Choroid plexus epithelial cell (primary cell): ENCODE measurements at places on chromosomes 1 and 21.

- DNase-seq: no peak
These were observed 21.0 kb downstream of the NKAIN1 start for GRCh38 chr1:31218705-31219104.

DNA sequence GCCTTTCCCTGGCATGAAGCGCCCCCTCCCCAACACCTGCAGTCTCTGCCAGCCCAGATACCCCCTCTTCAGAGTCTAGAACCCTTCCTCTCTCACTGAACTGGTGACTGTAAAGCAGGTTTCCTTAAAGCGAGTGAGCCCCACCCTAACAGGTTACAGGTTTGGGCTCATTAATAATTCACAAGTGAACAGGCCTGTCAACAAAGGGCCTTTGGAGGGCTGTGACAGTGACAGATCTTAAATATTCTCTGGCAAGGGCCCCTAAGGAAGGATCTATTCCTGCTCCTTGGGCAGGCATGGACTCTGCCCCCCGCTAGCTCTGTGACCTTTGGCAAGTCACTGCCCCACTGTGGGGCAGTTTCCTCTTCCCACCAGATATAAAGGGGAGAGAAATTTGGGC, 5.6 kb upstream of the TTC39A start:
- no peak for DNase-seq

- peak; percentile 60 for DNase-seq
These were observed 12.0 kb downstream of the EGLN1 start for GRCh38 chr1:231410036-231410612.

GRCh38 chr1:175090780-175091179, 23.1 kb downstream of the TNN start:
- no peak for DNase-seq

GRCh38 chr1:62784509-62785365, 805 bp downstream of the ATG4C start:
- peak; percentile 32 for DNase-seq

DNA sequence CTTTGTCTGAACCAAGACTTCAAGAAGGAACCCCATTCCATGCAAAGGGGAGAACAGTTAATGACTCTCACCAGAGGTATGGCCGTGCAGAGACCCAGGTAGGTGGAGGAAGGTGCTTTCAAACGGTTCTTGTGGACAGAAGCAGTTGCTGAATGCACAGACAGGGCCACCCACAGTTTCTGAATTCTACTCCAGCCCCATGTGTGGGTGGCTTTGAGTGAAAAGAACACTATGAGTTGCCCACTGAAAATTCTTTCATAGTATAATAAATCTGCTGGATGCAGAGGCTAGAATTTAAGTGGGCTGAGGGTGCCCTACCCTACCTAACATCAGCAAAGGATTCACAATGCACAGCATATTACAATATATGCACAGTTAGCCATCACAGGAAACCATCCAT, 7.2 kb upstream of the CCDC185 start:
- DNase-seq: no peak

DNA sequence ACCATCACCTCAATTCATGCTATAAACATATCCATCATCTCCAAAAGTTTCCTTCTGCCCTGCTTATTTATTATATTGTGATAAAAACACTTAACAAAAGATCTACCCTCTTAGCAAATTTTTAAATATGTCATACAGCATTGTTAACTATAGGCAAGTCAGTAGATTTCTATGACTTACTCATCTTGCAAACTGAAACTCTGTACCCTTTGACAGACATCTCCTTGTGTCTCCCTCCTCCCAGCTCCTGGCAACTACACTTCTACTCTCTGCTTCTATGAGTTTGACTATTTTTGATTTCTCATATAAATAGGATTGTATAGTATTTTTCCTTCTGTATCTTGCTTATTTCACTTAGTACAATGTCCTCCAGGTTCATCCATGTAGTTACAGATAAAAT, 174.8 kb downstream of the TNFSF18 start:
- no peak for DNase-seq

DNA sequence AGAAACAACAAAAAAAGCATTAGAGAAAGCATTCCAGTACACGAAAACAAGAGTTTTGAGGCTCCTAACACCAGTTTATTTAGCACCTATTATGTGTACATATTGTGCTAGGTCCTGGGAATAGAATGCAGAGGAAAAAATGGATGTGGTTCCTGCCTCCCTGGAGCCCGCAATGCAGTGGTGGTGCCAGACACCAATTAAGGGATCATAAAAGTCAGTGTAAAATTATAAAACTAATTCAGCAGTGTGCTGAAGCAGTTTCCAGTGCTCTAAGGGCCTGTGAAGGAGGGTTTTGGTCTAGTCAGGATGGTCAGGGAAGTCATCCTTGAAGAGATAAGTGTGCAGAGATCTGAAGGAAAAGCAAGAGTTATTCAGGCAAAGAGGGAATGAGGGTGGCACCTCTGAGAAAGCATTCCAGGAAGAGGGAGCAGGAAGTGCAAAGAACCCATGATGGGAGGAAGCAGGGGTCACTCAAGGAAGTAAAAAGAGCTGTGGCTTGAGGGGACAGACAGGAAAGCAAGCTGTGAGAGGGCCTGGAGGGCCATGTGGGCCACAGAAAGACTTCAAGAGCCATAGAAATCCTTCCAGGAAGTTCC, 65.2 kb upstream of the IFNLR1 start:
- no peak for DNase-seq

DNA sequence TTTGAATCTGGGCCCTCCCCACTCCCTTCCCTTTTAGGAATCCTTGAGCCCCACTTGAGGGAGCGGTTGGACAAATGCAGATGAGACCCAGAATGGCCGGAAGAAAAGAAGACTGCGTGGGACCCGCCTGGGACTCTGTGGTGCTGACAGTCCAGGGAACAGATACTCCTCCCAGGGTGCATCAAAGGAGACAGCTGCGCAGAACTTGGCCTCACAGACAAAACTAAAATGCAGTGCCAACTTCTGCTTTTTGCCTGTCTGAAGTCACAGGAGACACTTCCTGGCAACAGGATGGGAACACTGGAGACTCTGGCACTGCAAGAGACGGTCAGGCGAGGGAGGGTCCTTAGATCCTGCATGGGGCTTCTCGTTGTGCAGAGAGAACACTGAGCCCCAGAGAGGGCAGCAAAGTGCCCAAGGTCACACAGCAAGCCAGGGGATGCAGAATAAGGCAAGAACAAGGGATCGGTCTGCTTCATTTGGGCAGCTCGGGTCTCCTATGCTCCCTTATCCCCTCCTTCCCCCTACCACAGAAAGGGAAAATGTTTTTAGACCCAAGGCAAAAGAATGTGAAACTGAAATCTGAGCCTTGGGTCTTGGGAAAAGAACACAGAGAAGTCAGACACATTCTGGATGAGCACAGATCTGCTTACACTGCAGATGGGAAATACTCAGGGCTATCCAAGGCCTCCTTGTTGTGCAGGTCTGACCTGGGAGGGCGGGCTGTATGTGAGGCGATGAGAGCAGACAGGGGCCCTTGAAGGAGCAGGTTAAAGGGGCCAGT, 182.4 kb downstream of the TRABD2B start:
- DNase-seq: peak; percentile 67

GRCh38 chr1:116483481-116484309, 87.1 kb downstream of the CD58 start:
- DNase-seq: peak; percentile 28

DNA sequence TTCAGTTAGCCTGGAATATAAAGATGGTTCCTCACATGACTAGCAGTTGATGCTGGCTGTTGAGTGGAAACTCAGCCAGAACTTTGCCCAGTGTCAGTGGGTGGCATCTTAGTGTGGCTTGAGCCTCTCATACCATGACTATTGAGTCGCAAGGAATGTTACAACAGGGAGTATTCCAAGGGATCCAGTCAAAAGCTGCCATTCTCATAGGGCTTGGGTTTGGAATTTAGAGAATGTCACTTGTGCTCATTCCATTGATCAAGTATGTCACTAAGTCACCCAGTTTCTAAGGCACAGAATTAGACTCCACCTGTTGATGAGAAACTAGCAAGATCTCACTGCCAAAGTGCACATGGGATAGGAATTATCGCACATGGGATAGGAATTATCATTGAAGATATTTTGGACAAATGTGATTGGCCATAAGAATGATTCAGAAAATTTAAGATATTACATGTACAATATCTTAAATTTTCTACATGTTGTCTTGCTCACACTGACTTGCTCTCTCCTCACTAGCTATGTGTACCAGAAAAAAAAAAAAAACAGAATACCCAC, 1290.7 kb upstream of the ADGRL2 start:
- no peak for DNase-seq

DNA sequence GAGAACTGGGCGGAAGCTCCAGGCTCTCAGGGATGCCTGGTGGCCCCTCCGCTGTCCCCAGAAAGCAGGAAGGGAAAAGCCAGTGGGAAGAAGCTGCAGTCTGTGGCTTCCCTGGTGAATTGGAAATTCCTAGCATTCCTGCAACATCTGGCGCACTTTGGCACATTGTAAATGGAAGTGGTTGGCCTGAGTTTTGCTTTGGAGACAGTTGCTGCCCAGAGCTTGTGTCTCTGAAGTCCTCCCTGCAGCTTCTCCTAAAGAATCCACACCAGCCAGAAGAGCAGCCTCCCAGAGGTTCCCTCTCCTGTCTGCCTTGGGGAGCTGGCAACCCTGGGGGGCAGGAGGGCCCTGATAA, 48.2 kb downstream of the ARHGEF10L start:
- peak; percentile 55 for DNase-seq
